Right forelimb (tissue), 1 donor: ENCODE measurements at places on chromosomes 1 and 21.

DNA sequence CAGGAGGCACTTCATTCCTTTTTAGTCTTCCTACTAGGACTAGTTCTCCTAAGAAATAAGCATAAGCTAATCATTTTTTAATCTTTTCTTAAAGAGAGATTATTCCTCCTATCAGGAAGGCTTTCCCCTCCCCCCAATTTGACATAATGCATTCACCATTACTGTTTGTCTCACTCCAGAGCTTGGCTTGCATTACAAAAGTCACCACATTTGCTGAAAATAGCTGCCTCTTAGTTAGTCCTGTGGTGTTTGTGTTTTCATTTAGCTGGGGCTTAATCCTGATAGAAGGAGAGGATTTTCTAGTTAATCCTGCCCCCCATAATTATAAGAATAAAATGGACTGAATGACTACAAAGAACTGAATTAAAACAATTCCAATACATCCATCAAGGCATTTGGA is 307.1 kb upstream of the RRP15 start:
- no peak for DNase-seq

DNA sequence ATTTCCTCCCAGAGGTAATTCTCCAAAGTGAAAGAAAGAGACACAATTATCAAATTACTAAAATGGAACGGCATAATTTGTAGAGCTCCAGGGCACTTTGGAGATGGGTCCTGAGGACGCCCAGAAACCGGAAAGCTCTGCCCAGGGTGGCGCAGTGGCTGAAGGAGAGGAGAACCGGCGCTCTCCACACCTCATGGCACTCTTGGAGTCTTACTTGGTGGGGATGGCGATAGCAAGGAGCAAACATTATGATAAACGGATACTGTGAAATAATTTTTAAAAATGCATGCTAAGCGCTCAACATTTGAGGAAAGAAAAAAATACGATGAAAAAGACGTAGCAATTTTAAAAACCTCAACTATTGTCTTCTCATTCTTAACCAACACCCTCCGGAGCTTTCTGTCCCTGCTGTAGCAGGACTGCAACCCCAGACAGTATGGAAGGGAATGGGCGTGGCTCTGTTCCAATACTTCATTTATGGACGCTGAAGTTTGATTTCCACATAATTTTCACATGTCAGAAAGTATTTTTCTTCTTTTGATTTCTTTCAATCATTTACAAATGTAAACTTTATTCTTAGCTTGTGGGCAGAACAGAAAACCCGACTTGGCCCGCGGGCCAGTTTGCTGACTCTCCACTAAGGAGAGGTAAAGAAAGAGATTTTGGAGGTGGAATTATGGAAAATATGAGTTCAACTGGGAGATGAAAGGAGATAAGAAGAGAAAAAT is 1.1 kb downstream of the S100A11 start:
- no peak for DNase-seq

- no peak for DNase-seq
Measured at GRCh38 chr1:202283379-202283844, 58.3 kb downstream of the UBE2T start.

DNA sequence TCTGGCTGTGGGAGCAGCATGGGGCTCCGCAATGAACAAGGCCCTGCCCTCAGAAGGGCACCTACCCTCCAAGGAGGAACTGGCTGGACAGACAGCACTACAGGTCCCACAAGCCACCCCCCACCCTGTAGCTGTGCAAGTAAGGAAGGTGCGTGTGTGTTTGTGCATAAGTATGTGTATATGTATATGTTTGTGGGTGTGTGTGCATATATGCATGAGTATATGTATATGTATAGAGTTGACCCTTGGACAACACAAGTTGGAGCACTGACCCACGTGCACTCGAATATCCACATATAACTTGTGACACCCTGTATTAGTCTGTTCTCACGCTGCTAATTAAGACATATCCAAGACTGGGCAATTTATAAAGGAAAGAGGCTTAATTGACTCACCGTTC is 22.6 kb upstream of the TENT5C start:
- DNase-seq, result no peak
